ENCODE measurements at places on chromosomes 5 and 9.

- DNase-seq: no peak
Observed at GRCh38 chr5:143040622-143041021, 270.4 kb downstream of the ARHGAP26 start.

DNA sequence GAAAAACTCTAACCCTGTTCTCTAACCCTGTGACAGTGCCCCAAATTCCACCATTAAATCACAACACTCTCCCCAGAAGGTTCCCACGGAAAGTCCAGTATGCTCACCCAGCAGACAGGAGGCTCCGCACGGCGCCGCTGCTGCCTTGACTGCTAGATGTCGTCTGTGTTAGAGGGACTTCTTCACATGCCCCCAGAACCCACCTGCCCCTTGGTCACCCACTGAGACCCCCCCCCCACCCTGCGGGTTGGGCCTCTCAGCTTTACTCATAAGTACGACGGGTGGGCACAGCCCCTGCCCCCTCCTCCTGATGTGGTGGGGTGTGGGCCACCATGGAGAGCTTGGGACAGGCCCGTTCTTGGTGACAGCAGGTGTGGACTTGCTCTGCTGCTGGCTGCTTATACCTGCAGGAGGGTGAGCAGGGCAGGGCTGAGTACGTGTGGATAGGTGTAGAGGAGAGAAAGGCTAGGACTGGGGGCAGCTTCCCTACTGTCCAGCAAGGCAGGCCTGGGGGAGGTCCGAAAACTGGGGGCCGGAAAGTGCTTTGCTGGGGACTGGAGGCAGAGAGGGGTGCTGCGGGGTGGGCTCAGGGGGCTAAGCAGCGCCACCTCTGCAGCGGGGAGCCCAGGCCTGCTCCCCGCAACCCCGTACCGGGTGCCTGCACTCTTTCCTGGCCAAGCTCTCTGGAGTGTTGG lies 57.5 kb upstream of the OLFM1 start:
- DNase-seq: no peak

DNA sequence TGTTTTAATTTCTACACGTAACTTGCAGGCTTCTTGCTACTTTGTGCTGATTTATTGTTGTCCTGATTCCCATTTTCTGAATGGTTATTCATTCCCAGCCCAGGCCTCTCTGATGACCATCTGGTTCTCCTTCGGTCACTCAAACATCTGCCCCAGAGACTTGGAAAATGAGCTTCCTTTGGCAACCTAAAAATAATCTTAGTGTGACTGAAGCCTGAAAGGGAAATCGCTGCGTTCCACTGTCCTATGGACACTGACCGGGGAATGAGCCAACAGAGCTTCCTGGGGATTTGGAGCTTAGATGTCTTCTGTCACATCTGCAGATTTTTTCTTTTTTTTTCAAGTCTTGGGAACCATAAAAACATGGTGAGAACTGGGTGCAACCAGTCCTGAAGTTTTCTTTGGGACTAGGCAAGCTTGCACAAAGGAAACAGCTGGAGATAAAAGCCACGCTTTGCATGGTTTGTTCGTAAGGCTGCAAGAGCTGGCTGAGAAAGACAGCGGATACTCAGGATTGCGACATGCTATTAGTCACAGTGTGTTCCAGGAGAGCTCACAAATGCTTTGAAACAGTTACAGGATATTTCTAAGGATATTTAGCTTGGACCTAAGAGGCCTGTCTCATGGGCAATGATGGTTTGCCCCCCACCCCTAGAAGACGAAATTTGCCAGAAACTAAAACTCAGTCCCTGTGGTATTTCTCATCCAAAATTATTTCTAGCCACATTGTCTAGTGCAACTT lies 146.2 kb downstream of the GOLPH3 start:
- no peak for DNase-seq

- DNase-seq: no peak
Observed at GRCh38 chr9:99533421-99533820, 288.3 kb upstream of the NR4A3 start.

GRCh38 chr5:83473346-83474160 lies 2.0 kb downstream of the VCAN start:
- DNase-seq: peak; percentile 24

- DNase-seq: no peak
Observed at GRCh38 chr5:127176769-127177168, 103.5 kb upstream of the C5orf63 start.

DNA sequence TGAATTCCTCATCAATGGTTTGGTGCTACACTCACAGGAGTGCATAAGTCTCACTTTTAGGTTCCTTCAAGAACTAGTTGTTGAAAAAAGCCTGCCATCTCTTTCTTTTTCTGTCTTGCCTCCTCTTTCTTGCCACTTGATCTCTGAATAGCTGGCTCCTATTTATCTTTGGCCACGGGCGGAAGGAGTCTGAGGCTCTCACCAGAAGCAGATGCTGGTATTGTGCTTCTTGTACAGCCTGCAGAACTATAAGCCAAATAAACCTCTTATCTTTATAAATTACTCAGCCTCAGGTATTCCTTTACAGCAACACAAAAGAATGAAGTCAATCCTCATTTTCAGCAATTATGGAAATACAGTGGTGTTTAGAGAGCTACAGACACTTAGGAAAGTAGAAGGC lies 247.1 kb upstream of the PRR16 start:
- DNase-seq: no peak

DNA sequence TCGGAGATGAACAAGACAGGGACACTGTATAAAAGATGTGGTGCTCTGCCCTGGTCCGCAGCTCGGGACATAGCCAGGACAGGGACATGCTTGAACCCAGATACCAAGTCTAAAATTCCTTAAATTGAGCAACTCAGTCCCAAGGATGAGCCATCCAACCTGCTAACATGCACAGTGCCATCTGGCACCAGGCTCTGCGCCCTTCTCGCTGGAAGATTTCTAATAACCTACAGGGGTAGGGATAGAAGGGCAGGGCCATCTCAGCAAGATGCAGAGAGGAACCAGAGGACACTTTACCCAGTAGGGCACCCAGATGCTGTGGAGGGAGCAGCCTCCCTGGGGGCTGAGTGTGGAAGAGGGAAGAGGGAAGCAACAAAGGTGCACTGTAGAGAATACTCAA lies 60.1 kb downstream of the SEMA4D start:
- DNase-seq: no peak

GRCh38 chr9:91162784-91163443 lies 198.8 kb downstream of the AUH start:
- DNase-seq: peak; percentile 24

DNA sequence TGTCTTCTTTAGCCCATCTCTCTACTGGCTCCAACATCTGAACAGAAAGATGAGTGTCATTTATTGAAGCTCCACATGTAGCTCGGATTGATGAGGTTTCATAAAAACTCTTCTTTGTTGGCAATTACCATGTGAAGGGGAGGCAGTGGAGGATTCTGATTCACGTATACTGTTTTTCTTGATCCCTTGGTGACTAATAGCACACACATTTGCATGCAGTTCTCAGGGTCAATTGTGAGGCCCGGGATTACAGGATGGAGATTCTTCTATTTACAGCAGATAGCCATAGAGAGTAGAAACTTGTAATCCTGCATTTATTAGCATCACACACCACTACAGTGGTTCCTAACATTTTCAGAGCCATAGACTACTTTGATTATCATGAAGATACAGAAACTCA lies 133.2 kb upstream of the MARCHF11 start:
- no peak for DNase-seq

- no peak for DNase-seq
Observed at GRCh38 chr5:135608761-135609443, 30.1 kb upstream of the CXCL14 start.

DNA sequence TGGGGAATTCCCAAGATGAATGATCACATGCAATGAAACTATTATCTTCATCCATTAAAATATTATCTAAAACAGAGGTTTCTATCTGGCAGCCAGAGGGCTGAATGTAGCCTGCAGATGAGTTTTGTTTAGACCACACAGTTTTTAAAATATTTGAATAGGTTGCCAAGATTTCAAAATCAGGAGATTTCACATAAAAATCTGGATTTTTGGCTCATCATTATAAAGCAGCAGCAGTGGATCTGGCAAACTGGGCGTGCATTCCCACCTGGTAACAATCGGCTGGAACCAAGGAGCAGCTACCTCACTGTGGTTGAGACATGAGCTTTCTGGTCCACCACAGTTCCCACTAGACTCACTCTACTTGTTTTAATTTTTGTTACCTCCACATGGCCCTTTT lies 155.1 kb downstream of the BNC2 start:
- no peak for DNase-seq

GRCh38 chr9:15243081-15243480 lies 63.9 kb downstream of the TTC39B start:
- no peak for DNase-seq

DNA sequence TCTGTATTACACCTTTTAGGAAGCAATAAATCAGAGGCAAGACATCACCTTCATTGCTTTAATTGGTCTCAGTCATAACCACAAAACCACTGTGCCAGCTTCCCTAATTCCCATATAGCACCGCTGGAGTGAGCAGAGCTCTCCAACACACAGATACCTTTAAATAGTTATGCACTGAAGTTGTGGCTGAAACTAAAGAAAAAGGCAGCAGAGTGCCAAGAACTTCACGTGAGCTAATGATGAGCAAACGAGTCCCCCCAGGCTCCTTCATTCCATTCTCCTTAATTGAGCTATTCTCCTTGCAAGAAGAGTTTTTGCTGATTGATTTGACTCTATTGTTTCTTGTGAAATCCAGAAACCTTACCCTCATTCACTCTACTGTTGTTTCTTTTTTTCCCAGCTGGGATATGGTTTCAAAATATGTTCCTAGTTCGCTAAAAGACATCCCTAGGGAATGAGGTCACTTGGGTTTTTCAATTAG lies 501.5 kb downstream of the SPATA31D1 start:
- no peak for DNase-seq

- DNase-seq: no peak
Observed at GRCh38 chr5:178240766-178241165, 8.2 kb upstream of the PHYKPL start.

GRCh38 chr5:73902327-73903051 lies 276.5 kb downstream of the ARHGEF28 start:
- peak; percentile 32 for DNase-seq

DNA sequence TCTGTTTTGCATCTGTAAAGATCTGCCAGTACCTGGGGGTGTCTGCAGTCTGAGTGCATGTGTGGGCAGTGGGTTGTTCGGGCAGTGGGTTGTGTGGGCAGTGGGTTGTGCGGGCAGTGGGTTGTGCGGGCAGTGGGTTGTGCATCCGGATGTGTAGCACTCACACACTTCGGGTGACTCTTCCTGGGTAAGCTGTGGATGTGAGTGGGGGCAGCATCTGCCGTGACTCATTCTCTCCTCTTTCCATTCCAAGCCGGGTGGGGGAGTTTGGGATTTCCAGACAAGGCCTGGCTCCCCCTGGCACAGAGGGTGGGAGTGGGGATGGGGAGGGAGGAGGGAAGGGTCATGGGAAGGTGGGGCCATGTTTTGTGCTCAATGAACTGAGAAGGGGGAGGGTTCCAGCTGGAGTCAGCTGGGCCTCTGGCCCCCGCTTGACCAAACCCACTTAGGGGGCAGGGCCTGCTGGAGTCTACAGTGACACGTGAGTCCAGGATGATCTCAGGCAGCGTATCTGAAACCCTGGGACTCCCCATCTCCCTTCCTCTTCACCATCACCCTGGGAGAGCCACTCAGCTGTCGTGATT lies 8.3 kb downstream of the CRB2 start:
- no peak for DNase-seq

DNA sequence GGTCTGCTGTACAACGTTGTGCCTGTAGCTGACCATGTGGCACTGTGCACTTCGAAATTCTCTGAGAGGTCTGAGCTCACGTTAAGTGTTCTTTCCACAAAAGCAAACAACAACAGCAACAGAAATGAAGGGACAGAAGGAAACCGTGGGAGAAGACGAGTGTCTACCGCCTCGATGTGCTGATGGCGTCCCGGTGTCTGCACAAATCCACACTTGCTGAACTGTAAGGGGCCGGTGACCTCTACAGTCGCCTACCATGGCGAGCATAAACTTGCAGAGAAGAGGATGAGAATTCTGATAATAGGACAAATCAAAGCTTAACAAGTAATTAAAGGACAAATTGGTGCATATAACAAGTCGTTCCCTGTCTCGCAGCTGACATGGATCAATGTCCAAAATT lies 114.0 kb downstream of the ADAMTS2 start:
- DNase-seq: no peak

DNA sequence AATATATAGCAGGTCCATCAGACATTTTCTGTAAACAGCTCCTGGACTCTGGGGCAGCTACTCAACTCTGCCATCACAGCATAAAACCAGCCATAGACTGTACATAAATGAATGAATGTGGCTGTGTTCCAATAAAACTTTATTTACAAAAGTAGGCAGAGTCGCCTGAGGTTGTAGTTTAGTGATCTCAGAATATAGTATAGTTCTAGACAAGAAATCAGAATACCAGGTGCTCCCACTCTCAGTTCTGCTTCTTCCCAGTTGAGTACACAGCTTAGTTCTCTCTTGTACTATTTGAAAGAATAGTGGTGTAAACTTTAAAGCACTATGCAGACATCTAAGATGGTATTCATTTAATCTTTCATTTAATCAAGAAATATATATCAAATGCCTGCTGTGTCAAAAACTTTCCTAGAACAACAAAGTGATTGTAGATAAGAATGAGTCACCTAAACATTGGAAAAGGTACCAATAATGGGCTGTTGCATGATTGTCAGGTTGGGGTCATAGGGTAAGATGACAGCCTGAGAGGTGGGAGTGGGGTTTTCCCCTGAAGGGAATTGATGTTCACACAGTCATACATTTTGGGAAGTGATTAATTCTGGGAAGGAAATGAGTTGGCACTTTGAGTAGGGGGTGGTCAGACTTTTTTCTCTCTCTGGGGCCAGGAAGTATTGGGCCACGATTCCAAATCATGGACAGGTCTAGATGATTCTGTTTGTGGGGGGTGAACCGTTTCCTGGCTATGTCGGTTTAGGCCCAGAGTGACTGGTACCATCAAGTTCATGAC lies 37.0 kb downstream of the TNFSF8 start:
- no peak for DNase-seq

GRCh38 chr9:94084314-94084713 lies at the start of gene PTPDC1:
Gene PTPDC1 (plus strand): TSS chr9:94084464. CDS start chr9:94084531, 67 bp downstream.
- no peak for DNase-seq

DNA sequence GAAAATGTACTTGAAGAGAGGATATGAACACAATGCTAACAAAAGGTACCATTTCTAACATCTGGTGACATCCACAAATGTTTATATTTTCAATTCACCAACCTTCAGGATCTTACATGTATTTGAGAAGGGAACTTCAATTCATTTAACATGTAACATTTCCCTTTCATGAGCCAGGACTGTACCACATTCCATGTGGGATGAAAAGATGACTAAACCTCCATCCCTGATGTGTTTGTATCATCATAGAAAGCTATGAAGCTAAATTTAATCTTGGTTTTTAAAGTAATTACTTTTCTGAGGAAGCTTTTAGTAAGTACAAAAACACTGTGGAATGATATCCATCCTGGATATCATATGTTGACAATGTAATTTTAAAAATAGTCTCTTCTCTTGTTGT lies 78.2 kb upstream of the GNA14 start:
- no peak for DNase-seq

DNA sequence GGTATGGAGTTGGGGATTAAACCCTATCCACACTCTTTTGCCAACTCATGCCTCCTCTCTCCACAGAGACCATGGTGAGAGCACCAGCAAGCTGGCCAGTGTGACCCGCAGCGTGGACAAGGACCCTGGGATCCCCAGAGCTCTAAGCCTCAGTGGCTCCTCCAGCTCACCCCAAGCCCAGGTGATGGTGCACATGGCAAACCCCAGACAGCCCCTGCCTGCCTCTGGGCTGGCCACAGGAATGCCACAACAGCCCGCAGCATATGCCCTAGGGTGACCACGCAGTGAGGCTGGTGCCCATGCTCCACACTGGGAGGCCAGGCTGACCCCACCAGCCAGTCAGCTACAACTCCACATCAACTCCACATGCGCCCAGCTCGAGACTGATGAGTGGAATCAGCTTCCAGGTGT lies 11.5 kb upstream of the CARD19 start:
- DNase-seq: no peak

- no peak for DNase-seq
Observed at GRCh38 chr9:18114559-18115475, 359.1 kb upstream of the ADAMTSL1 start.
